ENCODE measurements at places on chromosomes 4 and X.
A peak's percentile ranks its signal among the peaks of the same experiment; 100 is the strongest.

DNA sequence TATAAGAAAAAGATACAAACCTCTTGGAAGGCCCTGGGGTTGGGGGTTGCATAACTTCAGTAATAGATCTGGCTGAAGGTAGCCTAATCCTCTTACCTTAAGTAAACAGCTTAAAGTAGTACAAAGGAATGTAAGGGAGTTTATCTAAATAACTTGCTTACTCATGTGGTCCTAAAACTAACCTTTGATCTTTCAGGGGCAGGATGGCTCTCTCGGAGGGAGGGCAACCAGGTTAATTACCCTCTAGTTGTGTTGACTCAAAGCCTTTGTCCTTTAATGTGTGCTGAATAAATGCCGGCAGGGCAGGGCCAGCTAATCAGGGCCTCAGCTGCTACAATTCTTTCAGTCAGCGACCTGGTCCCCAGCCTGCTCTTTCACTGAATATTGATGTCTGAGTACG is 822.0 kb upstream of the SLIT2 start:
- no peak for DNase-seq

- DNase-seq, result no peak
Measured at GRCh38 chrX:431056-431455, 44.3 kb upstream of the PPP2R3B start.

DNA sequence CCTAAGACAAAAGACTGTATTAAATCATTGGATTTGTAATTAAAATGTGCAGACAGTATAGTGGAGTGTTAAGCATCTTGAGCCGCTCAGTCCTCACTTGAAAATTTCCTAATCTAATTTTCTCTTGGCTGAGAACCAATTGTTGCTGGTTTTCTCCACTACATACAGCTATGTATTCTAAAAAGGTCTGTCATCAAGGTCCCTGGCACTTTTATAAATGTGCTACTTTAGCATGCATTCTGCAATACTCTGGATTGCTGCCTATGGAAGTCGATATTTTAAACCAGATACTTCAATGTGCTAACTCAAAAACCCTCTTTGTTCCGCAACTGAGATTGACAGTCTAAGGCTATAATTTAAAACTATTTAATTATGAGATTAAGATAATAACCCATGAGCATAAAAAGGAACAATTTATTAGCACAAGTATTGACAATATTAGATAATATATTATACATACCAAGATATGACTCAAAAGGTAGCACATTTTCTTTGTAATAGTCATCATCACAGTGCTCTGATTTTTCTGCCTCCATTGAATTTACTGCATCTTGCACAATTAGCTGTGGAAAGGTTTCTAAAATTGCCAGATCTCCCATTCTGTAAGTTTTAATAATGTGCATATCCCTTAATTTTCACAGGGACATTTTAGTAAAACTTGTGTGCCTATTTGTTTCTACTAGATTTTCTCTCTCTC is 815.1 kb downstream of the ADGRL3 start:
- peak; percentile 42 for DNase-seq

- no peak for DNase-seq
Measured at GRCh38 chr4:185840201-185840600, 28.2 kb upstream of the SORBS2 start.

DNA sequence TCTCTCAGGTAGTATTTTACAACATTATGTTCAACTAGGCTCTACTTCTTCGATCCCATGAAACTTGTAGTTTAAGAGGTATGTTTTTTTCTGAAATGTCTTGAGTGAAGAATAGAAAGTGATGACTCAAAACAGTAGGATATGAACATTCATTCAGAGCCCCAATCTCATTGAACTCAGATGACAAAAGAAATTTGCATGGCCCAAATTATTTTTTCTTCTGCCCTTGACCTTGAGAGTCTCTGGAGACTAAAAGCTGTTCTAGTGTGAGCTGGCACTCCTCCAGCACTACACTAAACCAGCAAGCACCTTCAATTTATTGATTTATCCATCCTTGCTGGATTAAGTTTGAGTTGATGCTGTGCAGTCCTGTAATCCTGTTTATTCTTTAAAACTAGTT is 4.0 kb downstream of the DCLK2 start:
- no peak for DNase-seq

DNA sequence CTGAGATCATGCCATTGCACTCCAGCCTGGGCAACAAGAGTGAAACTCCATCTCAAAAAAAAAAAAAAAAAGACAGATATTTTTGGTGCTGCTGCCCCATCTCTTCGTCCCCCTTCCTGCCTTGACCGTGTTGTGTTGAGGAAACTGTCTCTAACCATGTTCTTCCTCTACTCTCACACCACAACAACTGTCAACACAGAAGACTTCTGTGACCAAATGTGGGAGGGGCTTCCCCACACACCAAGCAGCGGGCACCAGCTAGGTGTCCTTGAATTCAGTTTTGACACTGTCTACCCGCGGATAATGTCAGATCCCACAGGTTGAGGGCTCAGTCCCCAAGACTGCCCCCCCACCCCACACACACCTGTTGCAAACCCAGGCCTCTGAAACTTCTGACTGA is 104.7 kb upstream of the BCOR start:
- no peak for DNase-seq

DNA sequence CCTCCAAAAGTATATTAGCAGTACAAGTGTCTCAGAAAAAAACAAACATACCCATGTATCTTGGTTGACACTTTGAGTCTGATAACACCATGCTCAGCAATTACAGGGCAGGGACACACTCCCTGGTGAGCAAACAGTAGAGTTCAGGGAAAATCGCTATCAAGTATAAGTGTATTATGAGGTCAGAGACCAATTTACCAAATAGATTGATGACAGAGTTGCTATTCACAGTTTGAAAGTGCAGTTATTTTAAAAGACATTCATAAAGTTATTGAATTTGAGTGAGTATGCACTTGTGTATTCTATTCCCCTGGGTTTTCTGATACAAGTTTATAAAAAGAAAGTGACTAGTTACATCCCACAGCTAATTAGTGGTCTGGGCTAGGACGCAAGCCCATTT is 10.2 kb upstream of the LONRF3 start:
- DNase-seq, result no peak

GRCh38 chr4:73612032-73612431 is 8.2 kb downstream of the RASSF6 start:
- DNase-seq, result no peak

DNA sequence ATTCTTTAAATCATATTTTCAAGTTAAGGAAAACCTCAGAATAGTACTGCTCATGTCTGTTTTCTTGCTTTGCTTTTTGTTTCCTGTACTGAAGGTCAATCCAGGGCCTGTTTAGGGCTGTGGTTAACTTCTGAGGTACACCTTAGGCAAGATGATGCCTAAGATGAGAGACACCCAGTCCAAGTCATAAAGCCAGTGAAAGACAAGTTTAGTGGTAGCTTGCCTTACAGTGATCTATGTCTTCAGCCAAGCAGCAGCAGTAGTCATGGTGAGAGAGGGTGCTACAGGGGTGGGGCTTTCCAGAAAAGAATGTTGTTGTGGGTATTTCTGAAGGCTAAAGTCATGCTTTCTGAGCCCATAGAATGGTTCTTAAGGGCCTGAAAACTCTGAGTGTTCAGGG is 173.7 kb downstream of the VSIG4 start:
- DNase-seq, result no peak

Measured in fibroblast of skin of left quadriceps (primary cell).